Left lung (tissue), 14 donors: ENCODE measurements at places on chromosomes 7 and 10. TPM values are rescaled to one million over a fixed set of nuclear protein-coding genes. Genes with fewer than 3 reads are reported as not detected.

C1QL3 gene
- polyA plus RNA-seq = 0.68 TPM

NPC1L1 gene
- polyA plus RNA-seq = 0.32 TPM

TAS2R4 gene
- 4.6 TPM for polyA plus RNA-seq

AQP1 gene
- 153 TPM for polyA plus RNA-seq

DRGX gene
- polyA plus RNA-seq = not detected

ARHGEF35 gene
- 13.9 TPM for polyA plus RNA-seq

PLXDC2 gene
- polyA plus RNA-seq = 90.0 TPM

TM9SF3 gene
- polyA plus RNA-seq = 161 TPM
